ENCODE measurements at places on chromosomes 16 and 17. TPM values are rescaled to one million over a fixed set of nuclear protein-coding genes. Genes with fewer than 3 reads are reported as not detected.

- no peak for DNase-seq
- H3K27ac ChIP-seq: no peak overlapping the region
- H3K4me3 ChIP-seq: no peak overlapping the region
- peaks cover 89% of the 10 kb centered on the region for H3K36me3 ChIP-seq
Observed at GRCh38 chr17:62689441-62690167, 62.1 kb downstream of the MRC2 start.

GRCh38 chr17:27456681-27457359, 572 bp downstream of the KSR1 start:
- H3K4me3 ChIP-seq: peak overlapping the region; percentile 98
- no peaks in the 10 kb centered on the region for H3K27me3 ChIP-seq
- DNase-seq: peak; percentile 30
- H3K4me1 ChIP-seq: peaks cover 25% of the 10 kb centered on the region
- H3K36me3 ChIP-seq: peaks cover 4% of the 10 kb centered on the region

DNA sequence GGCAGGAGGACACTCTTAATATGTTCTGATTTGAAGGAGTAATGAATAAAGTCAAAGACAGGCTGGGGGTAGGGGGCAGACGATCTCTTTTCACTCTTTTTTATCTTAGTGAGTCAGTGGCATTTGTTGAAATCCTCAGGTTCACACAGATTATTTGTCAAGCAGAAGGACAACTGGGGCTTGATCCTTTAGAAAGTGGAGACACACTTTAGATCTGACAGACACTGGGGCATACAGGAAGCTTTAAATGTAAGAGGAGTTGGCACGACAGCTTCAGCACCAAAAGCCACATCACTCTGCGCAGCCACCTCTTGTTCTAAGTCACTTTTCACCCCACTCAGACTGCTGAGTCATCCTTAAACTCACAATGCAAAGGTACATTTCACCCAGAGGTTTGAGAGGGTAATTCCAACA, 121.5 kb downstream of the STXBP4 start:
- H3K27ac ChIP-seq: no peak overlapping the region
- peak; percentile 8 for DNase-seq
- H3K27me3 ChIP-seq: no peaks in the 10 kb centered on the region
- peaks cover 12% of the 10 kb centered on the region for H3K4me1 ChIP-seq

DNA sequence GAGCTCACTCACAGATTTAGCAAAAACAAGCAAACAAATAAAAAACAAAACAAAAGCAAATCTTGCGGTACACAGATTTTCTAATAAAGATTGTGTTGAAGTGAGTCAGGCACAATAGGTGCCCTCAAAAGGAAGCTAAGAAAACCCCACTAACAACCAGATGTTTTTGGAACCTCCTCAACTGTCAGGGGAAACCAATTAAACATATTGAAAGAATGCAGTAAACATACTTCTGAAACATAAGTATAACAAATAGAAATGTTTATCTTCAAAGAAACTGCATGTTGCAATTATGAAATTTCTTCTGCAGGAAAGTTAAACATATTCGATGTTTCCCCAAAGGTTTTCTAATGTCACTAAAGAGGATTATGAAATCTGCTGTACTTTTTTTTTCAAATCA, 110.5 kb upstream of the CORO6 start:
- DNase-seq: no peak
- 0 out of 2 replicates have a peak overlapping the region, but pooled peaks have one; percentile 14 for H3K27ac ChIP-seq

DNA sequence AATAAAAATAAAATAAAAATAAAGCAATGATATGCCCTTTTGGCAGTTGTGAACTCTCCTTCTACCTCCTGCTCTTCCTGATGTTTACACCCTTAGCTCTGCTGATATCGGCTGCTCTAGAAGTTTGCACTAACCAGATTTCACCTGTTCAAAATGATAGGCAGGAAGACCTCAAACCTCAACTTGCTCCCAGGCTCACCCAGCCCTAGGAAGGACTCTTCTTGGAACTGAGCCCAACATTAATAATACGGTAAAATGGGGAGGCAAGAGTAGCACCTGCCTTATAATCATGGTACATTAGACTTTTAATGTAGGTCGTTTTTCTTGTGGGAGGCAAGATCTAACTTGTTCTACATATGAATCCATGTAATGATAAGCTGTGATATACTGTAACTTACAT, 61.2 kb upstream of the MED13 start:
- no peaks in the 10 kb centered on the region for H3K4me1 ChIP-seq
- H3K4me3 ChIP-seq: no peak overlapping the region
- peaks cover 11% of the 10 kb centered on the region for H3K27me3 ChIP-seq
- H3K36me3 ChIP-seq: no peaks in the 10 kb centered on the region
- DNase-seq: no peak

- no peaks in the 10 kb centered on the region for H3K36me3 ChIP-seq
- no peak overlapping the region for H3K4me3 ChIP-seq
Observed at GRCh38 chr17:6279659-6280058, 155.3 kb downstream of the AIPL1 start.

GRCh38 chr17:28744972-28745785, 1.4 kb downstream of the TRAF4 start:
- H3K4me3 ChIP-seq: peak overlapping the region; percentile 61
- peaks cover 55% of the 10 kb centered on the region for H3K36me3 ChIP-seq
- no peaks in the 10 kb centered on the region for H3K27me3 ChIP-seq
- H3K4me1 ChIP-seq: peaks cover 25% of the 10 kb centered on the region
- H3K27ac ChIP-seq: peak overlapping the region; percentile 87
- peak; percentile 68 for DNase-seq

- H3K4me1 ChIP-seq: peaks cover 28% of the 10 kb centered on the region
- DNase-seq: peak; percentile 88
- H3K4me3 ChIP-seq: peak overlapping the region; percentile 86
- H3K27ac ChIP-seq: peak overlapping the region; percentile 18
- peaks cover 7% of the 10 kb centered on the region for H3K27me3 ChIP-seq
- H3K36me3 ChIP-seq: peaks cover 53% of the 10 kb centered on the region
Observed at GRCh38 chr16:2969545-2970521, 685 bp downstream of the PAQR4 start.

GRCh38 chr17:19744922-19745757, 3.0 kb downstream of the ALDH3A1 start:
- H3K4me3 ChIP-seq: no peak overlapping the region
- no peak for DNase-seq
- no peaks in the 10 kb centered on the region for H3K36me3 ChIP-seq
- no peaks in the 10 kb centered on the region for H3K4me1 ChIP-seq
- H3K27ac ChIP-seq: no peak overlapping the region

- H3K4me3 ChIP-seq: no peak overlapping the region
- H3K27ac ChIP-seq: peak overlapping the region; percentile 44
- no peaks in the 10 kb centered on the region for H3K27me3 ChIP-seq
- peaks cover 40% of the 10 kb centered on the region for H3K36me3 ChIP-seq
- H3K4me1 ChIP-seq: peaks cover 40% of the 10 kb centered on the region
- peak; percentile 69 for DNase-seq
Observed at GRCh38 chr16:86490859-86491639, 19.3 kb upstream of the FOXF1 start.

DNA sequence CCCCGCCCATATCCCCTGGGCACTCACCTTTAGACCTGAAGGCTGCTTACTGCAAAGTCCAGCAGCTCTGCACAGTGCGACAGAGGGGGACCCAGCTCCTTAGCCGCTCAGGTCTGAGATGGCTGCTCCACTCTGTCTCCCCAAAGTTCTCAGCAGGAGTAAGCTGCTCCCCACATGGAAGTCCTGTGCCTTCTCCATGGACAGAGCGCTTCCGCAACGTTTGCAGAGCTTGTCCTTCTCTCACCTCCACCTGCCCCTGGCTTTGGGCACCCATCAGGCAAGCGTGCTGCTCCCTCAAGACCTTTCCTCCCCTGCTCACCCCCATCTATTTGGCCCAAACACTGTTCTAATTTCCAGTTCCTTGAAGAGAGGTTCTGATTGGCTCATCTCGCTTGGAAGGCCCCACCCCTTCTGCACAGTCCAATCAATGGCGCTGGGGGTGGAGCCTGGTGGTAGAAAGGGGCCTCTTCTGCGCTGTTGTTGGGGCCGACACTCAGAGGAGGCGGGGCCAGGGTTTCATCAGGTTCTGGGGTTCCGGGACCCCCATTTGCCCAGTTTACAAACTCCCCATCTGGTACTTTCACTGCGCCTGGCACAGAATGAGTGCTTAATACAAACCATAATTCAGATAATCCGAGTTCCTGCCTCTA, 137.2 kb downstream of the CYLD start:
- H3K36me3 ChIP-seq: no peaks in the 10 kb centered on the region
- H3K4me1 ChIP-seq: no peaks in the 10 kb centered on the region
- H3K27me3 ChIP-seq: no peaks in the 10 kb centered on the region
- H3K27ac ChIP-seq: no peak overlapping the region
- no peak overlapping the region for H3K4me3 ChIP-seq

DNA sequence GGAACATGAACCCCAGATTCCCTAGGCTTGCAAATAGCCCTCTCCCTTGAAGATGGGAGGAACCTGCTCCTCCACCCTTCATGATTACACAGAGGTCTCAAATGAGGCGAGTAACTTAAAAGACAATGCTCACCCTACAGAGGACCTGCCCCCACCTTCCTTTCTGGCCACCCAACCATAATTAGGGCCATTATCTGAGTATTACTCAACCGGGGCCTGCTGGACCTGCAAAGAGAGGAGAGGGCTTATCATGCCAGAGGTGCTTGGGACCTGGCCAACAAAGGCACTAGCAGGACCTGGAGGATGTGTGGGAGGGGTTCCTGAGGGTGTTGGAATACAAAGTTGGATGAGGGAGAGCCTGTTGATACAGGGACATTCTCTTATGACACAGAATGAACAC, 42.4 kb downstream of the RNF157 start:
- no peak for DNase-seq
- no peaks in the 10 kb centered on the region for H3K4me1 ChIP-seq
- no peak overlapping the region for H3K27ac ChIP-seq
- no peaks in the 10 kb centered on the region for H3K27me3 ChIP-seq

GRCh38 chr17:52140601-52141000, 17.9 kb downstream of the CA10 start:
- peaks cover 20% of the 10 kb centered on the region for H3K4me1 ChIP-seq
- no peak overlapping the region for H3K4me3 ChIP-seq
- no peaks in the 10 kb centered on the region for H3K36me3 ChIP-seq
- H3K27ac ChIP-seq: no peak overlapping the region
- no peak for DNase-seq

DNA sequence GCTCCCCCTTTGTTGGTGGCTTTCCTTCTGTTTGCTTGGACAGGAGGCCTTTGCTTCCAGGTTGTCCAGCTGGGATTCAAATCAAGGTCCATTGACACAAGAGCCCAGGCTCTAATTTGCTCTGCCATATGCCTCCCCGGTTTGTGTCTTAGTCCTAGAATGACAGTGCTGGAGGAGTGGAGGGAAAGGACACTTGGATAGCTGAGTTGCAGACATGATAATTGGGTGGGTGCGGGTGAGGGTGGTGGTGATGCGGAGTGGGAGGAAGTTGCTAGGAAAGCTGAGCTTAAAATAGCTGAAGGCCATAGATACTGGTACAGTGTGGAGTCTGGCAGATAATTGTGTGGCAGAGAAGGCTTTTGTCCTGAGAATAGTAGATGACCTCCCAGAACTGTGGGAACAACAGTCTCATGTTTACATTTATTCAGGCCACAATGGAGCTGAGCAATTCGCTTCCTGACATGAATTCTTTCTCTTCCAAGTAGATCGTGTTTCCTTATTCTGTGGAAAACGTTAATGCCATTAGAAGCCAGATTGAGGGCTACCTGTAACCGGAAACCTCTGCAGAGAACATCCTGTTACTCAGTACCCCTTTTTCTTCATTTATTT, 23.8 kb downstream of the SEC14L1 start:
- H3K4me1 ChIP-seq: peaks cover 67% of the 10 kb centered on the region
- no peaks in the 10 kb centered on the region for H3K27me3 ChIP-seq
- H3K4me3 ChIP-seq: no peak overlapping the region
- H3K36me3 ChIP-seq: peaks cover 59% of the 10 kb centered on the region
- peak; percentile 92 for DNase-seq

DNA sequence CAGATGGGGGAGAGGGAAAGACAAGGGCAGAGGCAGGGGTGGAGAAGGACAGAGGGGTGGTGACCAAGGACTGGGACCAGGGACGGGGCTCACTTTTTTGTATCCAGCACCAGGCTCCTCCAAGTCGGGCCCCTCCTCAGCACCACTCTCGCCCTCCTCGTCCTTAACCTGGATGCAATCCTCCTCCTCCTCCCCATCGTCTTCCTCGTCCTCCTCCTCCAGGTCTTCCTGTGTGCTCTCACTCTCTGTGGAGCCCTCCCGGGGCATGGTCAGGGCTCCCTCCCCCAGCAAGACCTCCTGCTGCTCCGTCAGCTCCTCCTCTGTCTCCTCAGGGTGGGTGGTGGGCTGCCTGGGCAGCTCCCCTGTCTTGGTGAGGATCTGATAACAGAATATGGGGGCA, 16.8 kb downstream of the G6PC3 start:
- H3K27me3 ChIP-seq: no peaks in the 10 kb centered on the region
- H3K4me3 ChIP-seq: no peak overlapping the region
- H3K4me1 ChIP-seq: peaks cover 42% of the 10 kb centered on the region
- peaks cover 94% of the 10 kb centered on the region for H3K36me3 ChIP-seq

RGS9 gene
- 11.2 TPM for total RNA-seq

DNAI2 gene
- not detected for total RNA-seq

BIRC5 gene
- 370 TPM for total RNA-seq

ANKRD13B gene
- total RNA-seq: 2.9 TPM

FBXO39 gene
- total RNA-seq: not detected

LGALS9 gene
- not detected for total RNA-seq

All from SJSA1 (cell line).